H7 (cell line): ENCODE measurements at places on chromosomes 5 and 9. TPM values are rescaled to one million over a fixed set of nuclear protein-coding genes. Genes with fewer than 3 reads are reported as not detected.

GRCh38 chr9:105157171-105157583, 87.3 kb upstream of the SLC44A1 start:
- peak; percentile 40 for DNase-seq

DNA sequence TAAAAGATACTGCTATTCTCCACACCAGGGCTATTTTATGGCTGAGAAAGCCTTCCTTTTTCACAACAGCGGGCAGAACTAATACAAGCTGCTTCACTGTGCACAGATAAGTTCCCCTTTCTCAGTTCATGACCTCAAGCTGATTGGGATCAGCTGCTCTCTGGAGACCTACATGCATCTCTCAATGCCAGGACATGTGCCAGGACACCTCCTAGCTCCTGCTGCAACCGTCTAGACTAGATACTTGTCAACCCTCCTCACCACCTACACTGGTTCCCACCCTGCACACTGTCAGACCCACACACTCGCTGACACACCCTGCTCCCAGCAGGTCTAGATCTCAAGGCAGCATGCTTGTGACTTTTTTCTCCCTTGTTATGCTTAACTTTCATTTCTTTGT, 39.8 kb downstream of the STARD4 start:
- DNase-seq = no peak

DNA sequence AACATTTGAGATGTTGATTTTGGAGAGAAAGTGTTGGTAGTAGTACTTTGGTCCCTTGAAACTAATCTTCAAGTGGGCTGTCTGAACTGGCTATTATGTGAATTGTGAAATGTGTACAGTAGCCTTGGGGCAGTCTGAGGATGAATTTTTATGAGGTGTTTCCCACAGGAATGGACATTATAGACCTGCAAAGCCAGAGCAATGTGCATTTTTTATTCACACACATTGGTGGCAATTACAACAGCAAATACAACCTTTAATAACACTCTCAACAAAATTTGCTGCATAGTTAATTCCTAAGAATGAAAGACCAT, 147.0 kb downstream of the PAM start:
- DNase-seq = no peak

- DNase-seq = peak; percentile 79
These were observed 183.1 kb downstream of the C9orf50 start for GRCh38 chr9:129437626-129438323.

- peak; percentile 51 for DNase-seq
These were observed 133.2 kb downstream of the MTX3 start for GRCh38 chr5:79857714-79858409.

Gene PCDHGA9
- 0.04 and 0.10 TPM in 2 replicates for total RNA-seq

GRCh38 chr5:128869970-128870369, 95.3 kb upstream of the SLC27A6 start:
- DNase-seq = no peak

GRCh38 chr5:151691706-151692105, 5.0 kb upstream of the SPARC start:
- DNase-seq = no peak

DNA sequence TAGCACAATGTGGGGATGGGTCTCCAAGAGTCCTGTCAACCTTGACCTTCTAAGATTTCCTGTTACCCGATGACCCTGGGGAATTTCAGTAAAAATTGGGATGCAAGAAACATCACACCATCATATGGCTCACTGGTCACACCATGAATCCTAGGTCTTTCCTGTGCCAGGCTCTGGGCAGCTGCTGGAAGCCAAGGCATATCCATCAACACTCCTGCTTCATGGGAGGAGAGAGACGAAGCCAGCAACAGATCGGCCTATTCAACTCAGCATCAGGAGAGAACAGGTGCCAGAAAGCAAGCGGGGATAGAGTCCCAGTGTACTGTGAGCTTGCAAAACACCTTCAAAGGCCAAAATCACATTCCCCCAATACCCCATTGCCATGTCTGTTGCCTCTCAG, 6.5 kb upstream of the NEK6 start:
- peak; percentile 16 for DNase-seq

- DNase-seq = peak; percentile 66
These were observed 23.9 kb downstream of the SLC46A2 start for GRCh38 chr9:112866662-112867274.

DNA sequence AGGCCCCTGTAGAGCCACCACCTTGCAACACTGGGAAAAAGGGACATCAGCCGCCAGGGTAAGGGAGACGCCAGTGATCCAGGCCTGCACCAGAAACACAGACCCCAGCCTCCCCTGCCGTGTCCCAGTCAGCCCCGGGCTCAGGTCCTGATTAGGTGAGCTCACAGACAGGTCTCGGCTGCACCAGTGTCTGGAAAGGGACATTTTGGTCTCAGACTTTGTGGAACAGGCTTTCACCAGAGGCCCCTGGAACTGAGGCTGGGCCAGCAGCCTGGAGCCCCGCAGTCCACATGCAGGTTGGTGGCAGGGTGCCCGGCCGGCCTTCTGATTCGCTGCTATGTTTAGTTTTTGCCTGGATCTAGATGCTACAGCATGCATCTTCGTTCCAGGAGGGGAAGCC, 369.0 kb upstream of the IRX4 start:
- no peak for DNase-seq

Gene ATP6V0E1
- total RNA-seq = 73.0 and 113 TPM in 2 replicates

GRCh38 chr5:115460472-115460871, 84.1 kb downstream of the FEM1C start:
- DNase-seq = no peak

Gene TMEM245
- total RNA-seq = 30.4 and 46.2 TPM in 2 replicates

Gene GABBR2
- total RNA-seq = 0.52 and 0.66 TPM in 2 replicates

- no peak for DNase-seq
These were observed 364.4 kb downstream of the GADD45G start for GRCh38 chr9:89969156-89969675.

DNA sequence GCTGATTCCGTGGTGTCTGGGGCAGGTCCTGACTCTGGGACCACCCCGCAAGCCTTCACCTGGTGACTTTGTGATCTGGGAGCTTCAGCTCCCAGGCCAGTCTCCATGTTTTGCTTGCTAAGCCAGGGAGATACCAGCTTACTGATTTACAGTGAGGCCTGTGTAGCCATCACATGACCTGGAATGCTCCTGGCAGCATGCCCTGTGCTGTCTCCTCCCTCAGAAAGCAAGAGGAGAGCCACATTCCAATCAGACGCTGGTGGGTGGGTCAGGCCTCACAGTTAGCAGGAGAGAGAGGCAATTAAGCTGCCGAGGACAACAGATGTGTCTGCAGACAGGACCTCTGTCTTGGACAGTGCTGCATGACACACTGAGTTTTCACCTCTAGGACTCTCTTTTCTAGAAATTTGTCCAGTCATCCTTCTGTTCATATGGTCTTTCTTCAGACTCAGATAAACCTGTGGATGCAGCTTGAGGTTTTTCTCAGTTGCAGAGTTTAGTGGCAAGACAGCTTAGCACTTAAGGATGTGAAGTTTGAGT, 24.4 kb upstream of the GRPEL2 start:
- peak; percentile 51 for DNase-seq

GRCh38 chr5:91955610-91956009, 572.5 kb upstream of the ARRDC3 start:
- DNase-seq = no peak

Gene PCDHGB4
- total RNA-seq = 0.66 and 1.4 TPM in 2 replicates

Gene SHROOM1
- 1.3 and 4.0 TPM in 2 replicates for total RNA-seq

DNA sequence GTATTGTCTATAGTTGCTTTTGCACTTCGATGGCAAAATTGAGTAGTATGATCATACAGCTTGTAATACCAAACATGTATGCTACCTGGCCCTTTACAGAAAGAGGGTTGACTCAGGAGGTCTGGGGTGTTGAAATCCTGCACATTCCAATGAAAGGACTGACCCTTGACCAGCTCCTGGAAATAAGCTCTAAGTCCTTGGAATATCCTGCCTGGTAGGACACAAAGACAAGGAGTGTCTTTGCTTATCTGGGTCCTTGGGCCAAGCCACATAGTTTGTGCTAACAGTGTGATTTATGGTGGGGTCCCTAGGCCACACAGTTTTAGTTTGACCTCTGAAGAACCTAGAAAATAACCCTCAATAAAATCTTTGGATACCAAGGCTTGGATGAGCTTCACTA, 89.3 kb upstream of the FTMT start:
- DNase-seq = no peak
